ENCODE measurements at places on chromosomes 3 and 15.

GRCh38 chr3:123652342-123652984 lies 67.6 kb upstream of the HACD2 start:
- DNase-seq, result peak; percentile 84

- no peak for DNase-seq
These were observed 52.5 kb downstream of the ATP10A start for GRCh38 chr15:25810631-25811091.

GRCh38 chr3:59235634-59236012 lies 185.8 kb upstream of the CFAP20DC start:
- DNase-seq, result no peak

DNA sequence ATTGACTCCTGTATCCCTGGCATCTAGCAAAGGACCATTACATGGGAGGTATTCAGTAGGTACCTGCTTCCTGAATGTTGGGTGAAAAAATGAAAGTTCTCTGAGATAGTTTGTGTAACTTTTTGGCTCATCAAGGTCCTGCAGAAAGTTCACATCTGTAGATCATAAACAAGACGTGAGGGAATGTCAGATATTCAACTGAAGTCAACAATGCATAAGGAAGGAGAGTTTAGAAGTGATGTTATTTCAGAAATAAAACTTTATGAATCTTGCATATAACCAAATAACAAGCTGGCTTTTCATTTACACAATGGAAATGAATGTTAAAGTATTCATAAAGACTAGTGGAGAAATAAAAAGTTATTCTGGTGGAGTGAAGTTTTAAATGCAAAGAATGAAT lies 73.4 kb upstream of the RBMS3 start:
- no peak for DNase-seq

DNA sequence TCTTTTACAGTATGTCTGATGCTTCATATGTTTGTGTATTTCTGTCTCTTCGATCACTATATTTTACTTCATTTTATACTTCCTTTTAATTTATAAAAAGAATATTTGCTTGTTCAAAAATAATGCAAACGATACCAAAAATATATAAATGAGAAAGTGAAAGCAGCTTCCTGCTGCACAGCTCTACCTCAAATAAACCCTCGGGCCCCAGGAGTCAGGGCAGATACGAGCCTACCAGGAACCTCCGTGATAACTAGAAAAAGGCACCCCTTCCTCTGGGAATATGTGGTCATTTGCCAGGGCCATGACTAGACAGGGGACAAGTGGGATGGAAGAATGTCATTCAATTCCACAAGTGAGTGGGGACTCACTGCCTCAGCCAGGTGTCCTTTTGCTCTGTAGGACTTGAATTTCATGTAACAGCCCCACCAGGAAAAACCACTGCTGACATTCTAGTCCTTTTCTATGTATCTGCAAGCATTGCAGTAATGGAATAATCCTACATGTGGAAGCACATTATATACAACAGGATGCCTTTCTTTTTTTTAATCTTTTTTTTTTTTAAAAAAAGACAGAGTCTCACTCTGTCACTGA lies 133.3 kb downstream of the SUCLG2 start:
- no peak for DNase-seq

GRCh38 chr3:65914032-65914739 lies 124.5 kb downstream of the MAGI1 start:
- peak; percentile 50 for DNase-seq

GRCh38 chr15:57751177-57751800 lies 44.8 kb downstream of the POLR2M start:
- DNase-seq, result peak; percentile 76

DNA sequence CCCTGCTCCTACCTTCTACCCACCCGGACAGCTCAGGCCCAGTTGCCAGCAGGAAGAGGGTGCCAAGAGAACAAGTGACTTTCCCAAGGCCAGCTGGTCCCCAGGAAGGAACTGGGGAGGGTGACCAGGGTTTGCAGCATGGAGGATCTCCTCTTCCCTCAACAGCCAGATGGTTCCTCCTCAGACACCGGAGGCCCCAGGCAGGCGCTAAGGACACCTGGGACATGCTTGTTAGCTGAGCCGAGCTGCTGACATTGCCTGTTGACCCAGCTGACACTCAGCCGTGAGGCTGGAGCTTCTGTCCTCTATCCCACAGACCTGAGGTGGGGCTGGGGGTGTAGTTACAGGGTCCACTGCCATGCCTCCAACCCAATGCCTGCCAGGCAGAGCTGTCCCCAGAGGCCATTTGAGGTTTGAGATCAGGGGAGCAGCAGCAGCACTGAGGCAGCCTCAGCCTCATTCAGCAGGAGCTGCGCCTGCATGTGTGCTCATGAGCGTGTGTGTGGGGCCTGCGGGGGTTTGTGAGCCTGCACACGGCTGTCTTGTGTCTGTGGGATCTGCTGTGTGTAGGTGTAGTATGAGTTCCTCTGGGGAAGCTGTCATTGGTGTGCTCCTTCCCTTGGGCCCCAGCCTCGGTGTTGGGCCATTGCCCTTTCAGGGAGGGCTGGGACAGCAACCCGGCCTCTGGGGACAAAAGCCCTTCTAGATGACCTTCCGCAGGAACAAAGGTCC lies 7.1 kb downstream of the CPLX3 start:
- DNase-seq, result no peak

DNA sequence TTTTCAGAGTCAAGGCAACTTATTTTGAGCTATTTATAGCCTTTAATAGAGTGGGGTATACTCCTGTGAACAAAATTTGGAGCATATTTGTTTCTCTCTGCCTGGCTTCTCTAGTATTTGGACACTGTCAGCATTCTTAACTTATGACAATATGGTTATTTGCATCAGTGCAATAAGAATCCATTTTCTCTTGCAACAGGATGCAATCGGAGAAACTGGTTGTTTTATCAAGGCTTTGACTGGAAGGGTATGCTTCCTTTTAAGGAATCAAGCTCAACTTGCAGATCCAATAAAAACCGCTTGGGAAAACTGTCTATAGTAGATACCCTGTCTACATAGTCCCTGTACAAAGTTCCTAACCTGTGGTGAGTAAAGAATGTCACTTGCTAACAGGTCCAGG lies 106.7 kb downstream of the DPH6 start:
- DNase-seq, result peak; percentile 89

DNA sequence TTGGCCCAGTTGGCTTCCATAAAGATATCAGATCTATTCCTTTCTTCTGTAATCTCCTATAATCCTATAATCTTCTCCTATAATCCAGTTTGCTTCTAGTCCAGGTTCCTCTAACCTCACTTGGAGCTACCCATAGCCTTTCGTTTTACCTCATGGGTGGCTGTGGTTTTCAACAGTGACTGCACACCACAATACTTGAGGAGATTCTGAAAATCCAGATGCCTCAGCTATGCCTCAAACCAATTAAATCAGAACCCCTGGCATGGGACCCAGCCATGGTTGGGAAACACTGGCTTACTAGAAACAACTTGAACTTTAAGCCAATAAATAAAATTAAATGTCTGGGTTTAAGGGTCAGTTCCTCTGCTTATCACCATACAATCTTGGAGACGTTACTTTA lies 86.1 kb upstream of the NTRK3 start:
- no peak for DNase-seq

- DNase-seq, result no peak
These were observed 18.1 kb upstream of the CACNA2D2 start for GRCh38 chr3:50521572-50521971.

GRCh38 chr3:166243511-166243910 lies 406.3 kb upstream of the BCHE start:
- DNase-seq, result no peak

DNA sequence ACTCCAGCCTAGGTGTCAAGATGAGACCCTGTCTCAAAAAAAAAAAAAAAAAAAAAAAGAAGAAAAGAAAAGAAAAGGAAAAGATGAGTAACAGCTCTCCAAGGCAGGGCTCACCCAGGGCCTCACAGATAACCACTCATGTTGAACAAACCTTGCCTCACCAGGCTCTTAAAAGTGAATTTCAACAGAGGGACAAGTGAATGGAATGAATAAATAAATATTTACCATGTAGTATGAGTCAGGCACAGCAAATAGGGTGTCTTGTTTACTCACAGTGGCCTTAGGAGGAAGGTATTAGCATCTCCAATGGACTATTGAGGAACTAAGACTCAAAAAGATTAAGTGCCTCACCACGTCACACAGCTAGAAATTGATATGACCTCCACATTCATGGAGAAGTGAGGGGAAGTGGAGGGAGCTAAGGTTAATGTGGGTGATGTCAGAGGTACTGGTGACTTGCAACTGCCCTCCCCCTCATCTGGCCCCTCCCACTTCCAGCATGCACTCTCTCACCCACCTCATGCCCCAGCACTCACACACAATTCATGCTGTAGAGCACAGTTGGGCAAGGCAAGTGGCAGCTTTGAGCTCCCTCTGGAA lies 255.5 kb downstream of the UACA start:
- DNase-seq, result peak; percentile 73

DNA sequence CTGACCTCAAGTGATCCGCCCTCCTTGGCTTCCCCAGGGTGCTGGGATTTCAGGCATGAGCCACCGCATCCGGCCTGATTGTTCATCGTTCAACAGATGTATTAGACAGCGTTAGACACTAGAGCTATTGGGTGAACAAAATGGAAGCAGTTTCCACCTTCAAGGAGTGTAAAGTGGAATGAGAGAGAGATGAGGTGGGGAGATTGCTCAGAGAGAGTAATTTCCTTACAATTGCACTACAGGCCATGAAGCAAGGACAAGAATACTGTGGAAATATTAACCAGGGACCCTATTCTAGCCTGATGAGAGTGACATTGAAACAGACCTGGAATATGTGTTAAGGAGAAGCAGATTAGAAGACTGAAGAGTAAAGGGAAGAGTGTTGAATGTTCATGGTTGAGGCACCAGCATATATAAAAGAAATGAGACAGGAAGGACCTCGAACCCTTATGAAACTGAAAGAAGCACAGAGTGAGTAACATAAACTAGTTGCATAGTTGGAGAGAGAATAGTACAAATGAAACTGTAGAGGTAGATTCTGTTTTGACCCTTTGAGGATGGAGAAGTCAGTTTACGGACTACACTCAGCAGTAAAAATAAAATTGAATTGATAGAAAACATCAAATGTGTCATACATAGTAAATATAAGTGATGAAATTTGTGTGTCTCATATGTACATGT lies 7.2 kb downstream of the RTF1 start:
- DNase-seq, result no peak

- peak; percentile 28 for DNase-seq
These were observed 1.1 kb downstream of the HDGFL3 start for GRCh38 chr15:83206526-83207008.

GRCh38 chr3:61626484-61626883 lies 65.1 kb downstream of the PTPRG start:
- no peak for DNase-seq

DNA sequence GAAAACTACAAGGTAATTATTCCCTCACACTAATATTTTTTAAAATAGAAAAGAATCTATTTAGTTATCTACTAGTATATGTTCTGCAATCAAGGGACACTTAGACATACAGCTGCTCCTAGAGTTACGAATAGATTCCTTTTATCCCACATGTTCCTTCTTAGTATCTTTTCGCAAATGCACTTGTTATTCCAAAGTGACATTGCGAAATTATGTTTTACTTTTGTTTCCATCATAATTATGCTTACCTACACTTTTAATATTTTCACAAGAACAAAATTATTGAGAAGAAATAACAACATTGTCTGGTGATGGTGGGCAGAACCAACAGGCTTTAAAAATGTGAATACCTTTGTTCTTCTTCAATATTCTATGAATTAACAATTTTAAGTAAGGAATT lies 107.1 kb upstream of the MELTF start:
- DNase-seq, result no peak

DNA sequence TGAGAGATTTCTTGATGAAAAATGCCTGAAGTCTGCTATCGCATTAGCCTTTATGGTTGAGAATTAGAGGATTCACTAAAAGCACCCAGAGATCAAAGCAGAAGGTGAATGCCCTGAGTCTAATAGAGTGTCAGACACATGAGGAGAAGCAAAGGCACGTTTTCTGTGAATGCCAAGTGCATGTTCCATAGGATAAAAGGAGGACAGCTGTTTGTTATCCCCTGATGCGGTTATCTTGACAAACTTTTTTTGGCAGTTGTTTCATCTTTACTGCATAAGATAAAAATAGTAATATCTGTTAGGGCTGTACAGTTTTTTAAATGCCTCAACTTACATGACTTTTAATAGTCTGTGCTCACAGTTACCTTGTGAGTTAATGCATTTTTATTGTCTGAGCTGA lies 65.3 kb upstream of the CD96 start:
- no peak for DNase-seq

DNA sequence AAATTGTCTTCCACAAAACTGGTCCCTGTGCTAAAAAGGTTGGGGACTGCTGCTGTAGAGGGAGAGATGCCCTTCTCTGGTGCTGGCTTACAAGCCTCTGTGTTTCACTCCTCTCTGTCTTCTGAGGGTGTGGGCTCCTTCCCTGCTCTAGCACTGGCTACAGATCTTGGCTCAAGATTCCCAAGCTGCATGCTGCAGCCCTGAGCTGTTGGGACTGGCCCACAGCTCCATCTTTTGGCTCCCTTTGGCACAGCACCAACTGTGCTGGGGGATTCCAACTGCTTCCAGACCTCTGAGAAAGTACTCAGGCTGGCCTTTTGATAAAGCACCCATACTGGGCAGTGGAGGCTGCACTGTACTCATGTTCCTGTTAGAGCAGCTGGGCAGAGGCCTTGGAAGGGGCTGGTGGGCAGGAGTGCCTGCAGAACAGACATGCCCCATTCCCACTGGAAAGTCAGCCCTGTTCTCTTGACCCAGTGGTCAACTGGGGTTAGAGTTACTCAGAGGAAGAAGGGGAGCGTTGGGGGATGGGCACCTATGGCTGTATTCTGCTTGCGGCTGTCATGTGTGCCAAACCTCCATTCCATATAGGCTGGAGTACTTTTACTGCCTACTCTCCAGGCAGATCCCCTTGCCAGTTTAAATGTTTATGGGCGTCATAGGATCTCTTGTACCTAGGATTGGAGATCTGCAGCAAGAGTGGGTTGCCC lies 55.7 kb downstream of the GALK2 start:
- DNase-seq, result peak; percentile 76

- no peak for DNase-seq
These were observed 1.5 kb downstream of the CEP63 start for GRCh38 chr3:134487406-134487805.

- DNase-seq, result peak; percentile 83
These were observed 1.1 kb downstream of the TMEM158 start for GRCh38 chr3:45224824-45225464.

- DNase-seq, result no peak
These were observed 94.2 kb downstream of the PLXNA1 start for GRCh38 chr3:127077068-127077467.

DNA sequence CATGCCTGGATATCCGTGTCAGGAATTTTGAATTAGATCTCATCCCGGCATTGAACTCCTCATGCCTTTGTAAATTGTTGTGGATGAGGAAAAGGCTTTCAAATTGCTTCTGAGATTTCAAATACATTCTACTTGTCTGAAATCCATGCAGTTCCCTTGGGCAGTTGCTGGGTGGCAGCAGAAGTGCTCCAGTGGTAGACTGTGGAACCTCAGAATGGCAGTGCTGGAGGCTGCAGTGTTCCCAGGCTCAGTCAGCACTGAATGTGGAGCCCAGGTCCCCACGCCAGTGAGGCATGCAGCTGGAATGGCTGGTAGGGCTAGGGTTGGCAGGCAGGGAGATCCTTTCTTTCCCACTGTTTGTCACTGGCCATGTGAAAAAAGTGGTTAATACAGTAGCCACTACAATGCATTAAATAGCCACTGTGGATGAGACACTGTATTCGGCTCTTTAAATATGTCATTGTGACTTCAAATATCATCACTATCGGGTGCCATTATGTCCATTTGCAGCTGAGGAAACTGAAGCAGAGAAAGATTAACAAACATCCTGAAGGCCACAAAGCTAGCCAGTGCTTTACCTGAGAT lies 98.6 kb downstream of the TPRG1 start:
- DNase-seq, result peak; percentile 89

Measured in choroid plexus epithelial cell (primary cell).